Erythroblast (primary cell): ENCODE measurements at places on chromosomes 11 and 22.

DNA sequence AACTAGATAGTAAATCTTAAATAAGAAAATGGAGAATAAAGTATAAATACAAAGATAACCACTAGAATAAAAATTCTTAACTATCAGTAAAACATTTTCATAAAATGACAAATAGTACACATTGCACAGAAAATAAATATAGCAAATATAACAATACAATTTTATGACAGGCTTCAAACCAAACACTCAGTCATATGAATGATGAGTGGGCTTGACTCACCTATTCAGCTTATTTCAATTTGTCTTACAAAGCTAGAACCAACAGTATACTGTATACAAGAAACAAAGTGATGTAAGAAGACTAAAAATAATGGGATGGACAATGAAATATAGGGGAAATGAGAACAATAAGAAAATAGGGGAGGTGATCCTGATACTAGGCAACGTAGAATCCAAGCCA is 141.2 kb downstream of the CWF19L2 start:
- DNase-seq = no peak

GRCh38 chr11:93000511-93001476 is 31.3 kb downstream of the MTNR1B start:
- peak; percentile 13 for DNase-seq

GRCh38 chr11:47002390-47002789 is 65.8 kb downstream of the CSTPP1 start:
- no peak for DNase-seq

GRCh38 chr11:70074746-70075145 is 3.4 kb upstream of the ANO1 start:
- DNase-seq = no peak

GRCh38 chr11:11882539-11882938 is 40.8 kb downstream of the USP47 start:
- DNase-seq = no peak

- no peak for DNase-seq
These were observed 805.5 kb upstream of the ARHGAP42 start for GRCh38 chr11:99881610-99882009.

DNA sequence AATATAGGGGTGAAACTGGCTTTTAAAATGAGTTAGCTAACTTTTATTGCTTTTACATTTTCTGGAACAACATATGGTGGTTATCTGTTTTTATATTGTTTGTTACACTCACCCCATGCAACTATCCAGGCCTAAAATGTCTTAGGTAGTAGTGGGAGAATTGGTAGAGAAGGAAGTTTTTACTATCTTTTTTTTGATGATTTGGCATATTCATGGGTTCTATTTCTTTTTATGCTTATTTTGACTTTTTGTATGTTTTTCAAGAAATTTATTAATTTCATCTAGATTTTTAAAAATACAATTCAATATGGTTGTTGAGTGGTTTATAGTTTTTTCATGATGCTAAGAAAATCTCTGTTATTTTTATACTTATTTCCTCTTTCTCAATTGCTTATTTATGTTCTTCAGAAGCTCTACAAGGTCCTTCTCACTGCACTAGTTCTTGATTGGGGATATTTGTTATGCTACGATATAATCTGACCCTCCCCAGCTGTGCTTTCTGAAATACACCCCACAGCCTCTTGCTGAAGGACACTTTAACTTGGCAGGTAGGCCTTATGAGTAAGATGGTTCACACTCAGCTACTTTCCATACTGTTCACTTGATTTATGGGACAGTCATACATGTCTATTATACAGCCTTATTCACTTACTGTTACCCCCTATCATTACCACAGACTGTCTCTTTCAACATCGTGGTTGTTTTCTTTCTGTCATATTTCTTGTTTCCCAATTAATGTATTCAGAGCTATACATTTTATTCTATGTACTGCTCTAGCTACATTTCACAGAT is 431.2 kb downstream of the METTL15 start:
- DNase-seq = no peak

- no peak for DNase-seq
These were observed 74.9 kb downstream of the SMCO4 start for GRCh38 chr11:93468290-93468689.

- DNase-seq = no peak
These were observed 935 bp downstream of the TRIM68 start for GRCh38 chr11:4607096-4607495.

DNA sequence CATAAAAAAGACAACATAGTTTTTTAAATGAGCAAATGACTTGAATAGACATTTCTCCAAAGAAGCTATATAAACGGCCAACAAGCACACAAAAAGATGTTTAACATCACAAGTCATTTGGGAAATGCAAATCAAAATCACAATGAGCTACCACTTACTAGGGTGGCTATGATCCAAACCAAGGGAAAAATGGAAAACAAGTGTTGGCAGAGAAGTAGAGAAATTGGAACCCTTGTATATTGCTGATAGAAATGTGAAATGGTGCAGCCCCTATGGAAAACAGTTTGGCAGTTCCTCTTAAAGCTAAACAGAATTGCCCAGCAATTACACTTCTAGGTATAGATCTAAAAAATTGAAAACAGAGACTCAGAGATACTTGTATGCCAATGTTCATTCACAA is 29.0 kb downstream of the PAMR1 start:
- no peak for DNase-seq

DNA sequence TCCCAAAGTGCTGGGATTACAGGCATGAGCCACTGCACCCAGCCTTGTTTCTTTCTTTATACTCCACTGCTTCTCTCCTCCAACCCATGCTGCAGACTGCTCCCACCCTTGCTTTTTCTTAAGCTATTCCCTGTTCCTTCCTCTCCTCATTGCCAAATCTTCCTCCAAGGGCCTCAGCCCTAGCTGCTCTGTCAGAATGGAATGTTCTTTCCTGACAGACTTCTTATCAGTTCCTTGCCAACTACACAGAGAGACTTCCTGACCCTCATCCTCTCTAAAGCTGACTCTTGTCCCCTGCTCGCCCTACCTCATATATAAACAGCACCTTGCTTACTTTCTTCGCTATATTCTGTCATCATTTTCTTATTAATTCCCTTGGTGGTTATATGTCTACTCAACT is 16.9 kb upstream of the PIK3C2A start:
- no peak for DNase-seq

GRCh38 chr11:133383201-133383600 is 149.1 kb downstream of the OPCML start:
- DNase-seq = no peak

DNA sequence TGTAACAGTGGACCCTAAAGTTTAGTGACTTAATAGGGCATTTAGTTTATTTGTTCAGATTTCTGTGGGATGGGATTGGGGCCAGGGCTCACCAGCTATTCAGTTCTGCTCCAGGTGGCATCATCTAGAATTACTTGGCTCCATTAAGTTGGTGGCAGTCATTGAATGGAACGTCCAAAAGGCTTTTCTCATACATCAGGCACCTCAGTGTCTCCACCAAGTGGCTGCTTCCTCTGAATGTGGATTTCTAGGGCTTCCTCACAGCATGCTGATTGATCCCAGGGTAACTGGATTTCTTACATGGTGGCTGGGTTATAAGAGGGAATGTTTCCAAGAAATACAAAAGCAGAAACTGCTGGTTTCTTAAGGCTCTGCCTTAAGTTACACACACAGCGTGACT is 34.7 kb downstream of the USP47 start:
- DNase-seq = peak; percentile 38

DNA sequence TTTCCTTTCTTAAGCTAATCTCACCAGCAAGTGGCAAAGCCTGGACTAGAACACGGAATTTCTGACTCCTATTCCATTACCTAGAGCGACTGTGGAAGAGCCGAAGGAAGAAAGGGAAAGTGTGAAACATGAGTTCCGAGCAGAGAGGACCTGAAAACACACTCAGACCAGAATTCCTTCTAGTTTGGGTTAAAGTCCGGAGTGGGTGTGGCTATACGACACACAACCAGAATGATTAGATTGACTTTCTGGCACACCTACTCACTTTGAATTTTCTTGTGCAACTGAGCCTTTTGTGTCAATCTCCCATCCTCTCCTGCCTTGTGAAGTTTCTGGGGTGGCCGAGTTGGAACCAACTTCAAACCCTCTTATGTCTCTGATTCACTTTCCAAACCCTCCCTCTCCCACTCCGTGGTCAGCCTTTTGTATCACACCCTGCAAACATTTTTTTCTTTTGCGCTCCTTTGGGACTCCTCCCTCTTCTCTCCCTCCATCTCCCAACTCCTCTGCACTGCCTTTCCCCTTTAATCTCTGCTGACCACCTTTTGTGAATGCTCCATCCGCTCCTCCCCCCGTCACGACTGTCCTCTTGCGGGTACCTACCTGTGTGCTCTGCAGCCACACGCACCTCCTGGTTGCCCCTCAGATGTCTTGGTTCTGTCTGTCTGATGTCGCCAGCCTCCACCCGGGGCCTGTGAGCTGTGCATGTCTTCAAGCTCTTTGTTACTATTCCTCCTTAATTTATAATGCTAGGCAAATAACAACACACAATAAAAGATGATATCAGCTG is 86.3 kb upstream of the BLID start:
- no peak for DNase-seq

DNA sequence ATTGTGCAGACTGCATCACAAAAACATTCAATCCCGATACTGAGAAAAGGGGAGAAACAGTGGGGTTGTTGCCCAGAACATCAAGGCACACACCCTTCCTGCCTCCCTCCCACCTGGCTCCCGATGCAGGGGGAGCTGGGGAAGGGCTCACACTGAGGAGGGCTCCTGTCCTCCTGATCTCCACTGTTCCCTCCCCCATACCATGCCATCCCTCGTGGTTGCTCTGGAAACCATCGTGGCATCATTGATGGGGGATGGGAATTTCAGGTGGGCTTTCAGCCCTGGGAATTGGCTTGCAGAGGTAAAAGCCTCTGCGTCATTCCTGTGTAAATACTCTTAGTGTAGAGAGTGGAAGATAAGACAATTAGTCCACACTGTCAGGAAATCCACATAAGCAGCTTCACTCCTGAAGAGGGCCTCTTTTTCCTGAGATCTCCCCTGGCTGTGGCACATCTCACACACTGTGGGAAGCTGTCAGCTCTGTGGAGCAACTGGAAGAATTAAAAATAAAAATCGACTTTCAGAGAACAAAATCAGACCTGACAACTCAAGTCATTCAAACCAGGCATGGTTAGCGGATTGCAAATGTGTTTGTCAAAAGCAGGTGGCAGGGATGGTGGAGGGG is 176.0 kb downstream of the CHST1 start:
- no peak for DNase-seq

DNA sequence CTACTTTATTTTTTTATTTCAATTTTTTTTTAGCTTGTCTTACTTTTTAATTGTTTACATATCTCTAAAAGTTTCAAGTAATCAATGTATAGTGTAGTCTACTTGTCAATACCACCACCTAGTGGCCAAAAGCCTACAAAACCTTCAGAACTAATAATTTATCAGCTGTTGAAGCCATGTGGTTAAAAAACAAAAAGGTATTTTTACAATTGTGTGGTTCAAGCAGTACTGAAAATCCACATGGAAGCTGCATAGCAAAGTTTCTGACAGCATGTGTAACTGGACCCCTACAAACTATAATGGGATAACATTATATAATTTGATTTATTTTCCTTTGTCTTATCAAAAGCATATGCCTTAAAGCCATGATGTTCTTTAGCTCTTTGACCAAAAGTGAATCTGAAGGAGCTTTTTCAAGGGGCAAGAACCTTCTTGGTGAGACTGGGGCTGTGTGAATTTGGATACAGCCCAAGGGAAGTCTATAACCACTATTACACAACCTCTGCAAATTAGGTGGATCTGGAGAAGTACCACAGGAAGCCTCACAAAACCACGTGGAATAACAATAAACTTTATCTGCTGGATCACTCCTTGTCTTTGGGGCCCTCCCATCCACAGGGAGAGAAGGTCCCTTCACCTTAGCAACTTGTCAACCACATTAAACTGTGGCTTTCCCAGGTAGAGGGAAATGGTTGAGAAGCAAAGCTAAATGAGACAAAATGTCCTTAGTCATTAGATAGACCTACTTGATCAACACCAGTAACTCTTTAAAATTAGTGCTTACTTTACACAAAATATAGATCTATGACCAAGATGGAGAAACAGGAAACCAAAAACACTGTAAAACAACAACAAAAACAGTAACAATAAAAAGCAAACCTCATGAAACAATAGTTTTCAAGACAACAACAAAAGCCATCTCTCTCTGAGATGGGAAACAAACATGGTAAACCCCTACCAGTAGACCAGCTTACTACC is 9.9 kb downstream of the NARS2 start:
- DNase-seq = peak; percentile 83

DNA sequence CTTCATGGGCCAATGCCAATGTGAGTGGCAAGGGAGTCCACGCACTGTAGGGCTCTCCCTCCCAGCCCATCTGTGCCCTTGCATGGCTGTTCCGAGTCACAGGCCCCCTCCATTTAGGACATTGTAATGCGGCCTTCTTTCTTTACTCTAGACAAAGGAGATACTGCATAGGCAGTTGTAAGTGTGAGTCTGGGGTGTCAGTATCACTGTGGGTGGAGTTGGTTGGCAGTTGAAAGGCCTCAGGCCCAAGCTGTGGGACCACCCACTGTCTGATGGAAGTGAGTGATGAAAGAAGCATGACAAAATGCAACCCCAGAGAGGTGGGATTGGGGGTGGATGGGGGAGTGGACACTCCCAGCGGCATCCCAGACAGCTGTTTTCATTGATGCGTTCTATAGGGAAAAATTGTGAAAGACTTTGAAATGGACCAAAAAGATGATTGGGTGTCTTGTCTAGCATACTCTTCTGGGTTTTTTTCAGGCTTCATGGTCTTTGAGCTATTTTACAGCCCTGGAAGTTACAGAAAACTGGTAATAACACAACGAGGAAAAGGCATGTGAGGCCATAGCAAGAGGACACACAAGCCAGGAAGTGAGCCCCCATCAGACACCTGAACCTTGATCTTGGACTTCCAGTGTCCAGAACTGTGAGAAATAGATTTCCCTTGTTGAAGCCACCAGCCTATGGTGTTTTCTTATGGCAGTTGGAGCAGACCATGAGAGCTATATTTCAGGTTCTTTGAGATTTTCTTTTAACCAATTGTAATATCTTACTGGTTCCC is 114.6 kb downstream of the NECTIN1 start:
- DNase-seq = no peak

- DNase-seq = no peak
These were observed 44.5 kb downstream of the RTL6 start for GRCh38 chr22:44453441-44454112.
